Activated T-cell treated with anti-CD3 and anti-CD28 coated beads, Interleukin-2, amount 50 U/mL, for 4 hours (primary cell): ENCODE measurements at places on chromosomes 4 and X.

DNA sequence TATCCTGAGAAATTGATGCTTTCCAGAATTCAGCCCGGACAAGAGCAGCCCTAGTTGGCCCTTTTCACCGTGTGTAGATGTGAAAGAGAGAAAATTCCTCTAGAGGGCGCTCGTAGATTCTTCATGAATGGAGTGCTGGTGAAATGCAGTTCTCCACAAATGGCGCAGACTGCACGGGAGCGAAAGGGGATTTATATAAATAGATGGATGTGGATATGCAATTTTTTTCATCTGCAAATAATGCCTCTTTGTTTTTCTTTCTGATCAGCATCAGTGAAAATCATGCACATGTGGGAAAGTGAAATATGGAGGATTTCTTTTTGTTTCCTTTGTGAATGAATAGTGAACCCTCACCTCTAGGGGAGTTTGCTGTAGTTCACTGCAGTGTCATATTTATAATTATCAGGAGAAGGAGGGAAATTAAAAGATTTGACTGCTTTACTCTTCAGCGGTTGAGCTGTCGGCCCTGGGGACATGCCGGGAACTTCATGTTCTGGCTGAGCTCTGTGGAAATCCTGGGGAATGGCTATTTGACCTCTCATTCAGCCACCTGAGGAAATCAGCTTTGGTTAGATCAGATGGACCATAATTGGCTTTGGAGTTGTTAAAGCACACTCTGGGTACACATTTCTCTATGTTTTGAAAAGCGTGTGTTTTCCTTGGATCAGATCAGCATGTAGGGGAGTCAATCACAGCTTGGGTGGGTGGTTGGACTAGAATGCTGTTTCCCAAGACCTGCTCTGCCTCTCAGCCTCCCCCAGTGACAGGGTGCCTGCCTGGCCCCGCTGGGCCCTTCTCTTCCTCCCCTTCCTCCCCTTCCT, 115.0 kb upstream of the SHISA3 start:
- DNase-seq: no peak

GRCh38 chr4:28225689-28226353, 1365.2 kb downstream of the STIM2 start:
- no peak for DNase-seq

- no peak for DNase-seq
Measured at GRCh38 chr4:113675731-113676697, 85.5 kb downstream of the CAMK2D start.

DNA sequence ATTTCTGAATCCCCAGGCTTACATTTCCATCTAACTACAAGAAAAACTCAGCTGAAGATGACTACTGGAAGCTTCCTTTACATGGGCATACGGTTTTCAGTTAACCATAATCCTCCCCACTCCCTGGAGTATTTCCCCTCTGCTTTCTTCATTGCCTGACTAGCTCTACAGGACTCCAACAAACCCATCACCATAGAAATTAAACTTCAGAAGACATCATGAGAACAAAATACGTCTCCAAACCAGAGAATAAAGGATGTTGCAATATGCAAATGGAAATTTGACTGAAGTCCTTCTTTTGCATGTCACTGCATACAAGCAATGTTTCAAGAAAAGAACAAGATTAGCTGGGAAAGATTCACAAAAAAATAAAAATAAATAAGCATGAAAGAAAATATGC, 170.2 kb upstream of the PCDH18 start:
- DNase-seq: no peak

DNA sequence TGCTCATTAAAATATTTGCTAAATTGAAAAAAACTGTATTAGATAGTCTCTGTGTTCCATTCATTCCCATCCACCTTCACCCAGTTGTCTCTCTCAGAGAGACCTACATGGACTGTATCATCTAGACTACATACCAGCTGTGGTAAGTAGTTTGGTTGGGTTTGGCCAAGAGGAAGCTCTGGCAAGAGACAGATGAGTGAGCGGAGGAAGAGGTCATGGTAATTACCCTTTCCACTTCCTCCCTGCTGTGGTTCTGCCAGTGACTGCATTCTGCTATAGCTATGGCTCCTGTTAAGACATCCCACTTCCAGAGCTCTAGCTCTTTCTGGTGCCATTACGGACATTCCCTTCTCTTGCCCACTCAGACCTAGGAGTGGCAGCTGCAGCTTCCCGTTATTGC, 239.0 kb upstream of the MID1 start:
- DNase-seq: no peak

- no peak for DNase-seq
Measured at GRCh38 chrX:37701588-37701987, 16.0 kb downstream of the XK start.

DNA sequence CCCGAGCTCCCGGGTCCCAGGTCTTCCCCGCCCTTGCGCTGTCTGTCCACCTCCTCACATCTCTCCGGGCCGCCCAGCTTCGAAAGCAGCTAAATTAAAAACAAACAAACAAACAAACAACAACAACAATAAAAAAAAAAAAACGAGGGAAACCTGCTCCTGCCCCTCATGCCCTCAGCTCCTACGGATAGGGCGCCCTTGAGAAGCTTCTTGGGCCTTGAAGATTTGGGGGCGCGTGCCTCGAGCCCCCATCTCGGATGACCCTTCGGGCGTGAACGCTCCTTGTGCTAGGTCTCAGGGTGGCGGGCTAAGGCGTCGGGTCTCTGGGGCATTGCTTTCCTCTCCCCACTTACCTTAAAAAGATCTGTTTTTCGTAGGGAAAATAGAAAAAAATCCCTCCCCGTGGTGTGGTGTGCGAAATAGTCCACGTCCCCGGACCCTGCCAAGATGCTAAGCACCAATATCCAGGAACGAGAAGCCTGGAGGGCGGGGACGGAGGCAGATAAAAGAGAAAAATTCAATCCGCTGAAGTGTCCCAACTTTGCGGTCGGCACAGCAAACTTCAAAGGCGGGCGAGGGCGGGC, 603 bp downstream of the NDNF start:
- no peak for DNase-seq

GRCh38 chr4:164252286-164252685, 501.6 kb upstream of the SMIM31 start:
- no peak for DNase-seq

DNA sequence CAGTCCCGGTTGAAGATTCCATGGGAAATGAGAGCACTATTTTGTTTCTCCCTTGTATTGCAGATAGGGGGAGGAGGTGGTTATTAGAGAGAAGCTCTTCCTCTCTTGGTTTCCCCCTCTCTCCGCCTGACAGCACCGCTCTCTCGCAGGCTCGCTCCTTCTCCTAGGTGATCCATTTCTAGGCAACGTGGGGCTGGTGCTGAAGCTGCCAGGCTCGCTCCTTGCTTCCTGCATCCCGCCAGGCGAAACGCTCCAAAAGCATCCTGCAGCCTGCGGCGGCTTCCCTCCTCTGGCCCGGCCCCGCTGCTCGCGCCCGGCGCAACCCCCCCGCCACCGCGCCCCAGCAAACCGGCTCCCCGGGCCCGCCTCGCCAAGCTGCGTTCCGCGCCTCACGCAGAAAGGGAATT, at the start of gene GRID2:
TSS of gene GRID2 (plus strand) at position 346 of the 407 bp plus-strand sequence.
- no peak for DNase-seq

DNA sequence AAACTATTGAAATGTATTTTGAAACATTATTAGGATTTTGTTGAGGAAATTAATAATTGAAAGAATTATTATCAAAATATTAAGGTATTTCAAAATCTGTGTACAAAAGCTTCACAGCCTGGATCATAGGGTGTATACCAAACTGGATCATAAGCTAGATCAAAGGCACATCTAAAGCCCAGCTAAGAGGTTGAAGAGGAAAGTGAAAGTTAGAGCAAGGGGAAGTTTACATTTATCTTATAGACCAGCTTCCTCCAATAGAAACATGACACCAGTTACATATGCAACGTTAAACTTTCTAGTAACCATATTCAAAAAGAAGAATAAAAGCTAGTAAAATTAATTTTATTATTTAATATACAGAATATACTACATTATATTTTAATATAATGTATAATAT, 227.2 kb upstream of the BMP3 start:
- no peak for DNase-seq

GRCh38 chrX:132015875-132016274, 7.2 kb upstream of the STK26 start:
- DNase-seq: no peak

GRCh38 chrX:24285082-24285481, 28.8 kb downstream of the SUPT20HL2 start:
- no peak for DNase-seq

GRCh38 chrX:69539437-69539836, 35.3 kb downstream of the NALF2 start:
- no peak for DNase-seq

GRCh38 chrX:45352611-45353010, 151.9 kb upstream of the DIPK2B start:
- no peak for DNase-seq

DNA sequence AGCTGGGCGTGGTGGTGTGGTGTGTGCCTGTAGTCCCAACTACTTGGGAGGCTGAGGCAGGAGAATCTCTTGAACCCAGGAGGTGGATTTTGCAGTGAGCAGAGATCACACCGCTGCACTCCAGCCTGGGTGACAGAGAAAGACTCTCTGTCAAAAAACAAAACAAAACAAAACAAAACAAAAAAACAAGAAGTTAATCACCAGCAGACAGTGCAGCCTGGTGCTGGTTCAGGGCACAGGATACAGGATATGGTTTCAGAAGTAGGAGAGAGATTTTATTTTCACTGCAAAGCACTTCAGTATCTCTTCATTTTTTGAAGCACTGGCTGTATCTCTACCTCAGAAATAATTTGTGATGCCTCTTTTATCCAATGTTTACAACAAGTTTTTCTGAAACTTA, 1222.9 kb upstream of the PRKX start:
- no peak for DNase-seq

- peak; percentile 33 for DNase-seq
Measured at GRCh38 chr4:184310171-184310567, 92.5 kb upstream of the ENPP6 start.

GRCh38 chr4:25729564-25729963, 73.9 kb downstream of the SLC34A2 start:
- DNase-seq: no peak

DNA sequence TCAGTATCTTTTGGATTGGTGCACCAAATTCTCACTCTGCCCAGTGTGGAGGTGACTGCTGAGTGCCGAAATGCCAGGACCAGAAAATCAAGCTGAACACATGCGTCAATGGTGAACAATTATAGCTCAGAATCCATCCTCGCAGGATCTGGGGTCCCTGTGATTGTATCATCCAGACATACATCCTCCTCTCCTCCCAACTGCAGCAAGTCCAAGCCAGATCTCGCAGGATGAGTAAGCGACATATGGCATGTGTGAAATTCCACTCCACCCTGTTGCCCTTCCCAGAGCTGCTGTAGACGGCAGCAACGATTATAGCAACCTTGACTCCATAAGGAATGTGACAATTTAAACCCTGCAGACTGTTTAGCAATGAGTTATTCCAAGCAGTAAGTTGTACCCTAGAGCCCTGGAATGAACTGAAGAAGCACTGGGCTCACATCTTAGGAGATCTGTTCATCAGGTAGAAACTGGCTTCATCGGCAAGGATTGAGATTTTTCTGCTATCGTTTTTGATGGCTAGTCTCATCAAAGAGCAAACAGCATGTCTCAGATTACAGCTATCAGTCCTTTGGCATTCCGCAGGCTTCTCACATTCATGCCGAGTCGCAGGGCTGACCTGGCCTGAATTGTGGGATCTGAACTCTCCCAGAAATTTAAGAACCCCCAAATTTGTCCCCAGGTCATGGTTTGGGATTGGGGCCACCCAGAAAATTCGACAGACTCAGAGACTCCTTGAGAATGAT, 35.5 kb upstream of the SORBS2 start:
- no peak for DNase-seq

GRCh38 chrX:77436271-77436670, 10.9 kb upstream of the FGF16 start:
- no peak for DNase-seq

DNA sequence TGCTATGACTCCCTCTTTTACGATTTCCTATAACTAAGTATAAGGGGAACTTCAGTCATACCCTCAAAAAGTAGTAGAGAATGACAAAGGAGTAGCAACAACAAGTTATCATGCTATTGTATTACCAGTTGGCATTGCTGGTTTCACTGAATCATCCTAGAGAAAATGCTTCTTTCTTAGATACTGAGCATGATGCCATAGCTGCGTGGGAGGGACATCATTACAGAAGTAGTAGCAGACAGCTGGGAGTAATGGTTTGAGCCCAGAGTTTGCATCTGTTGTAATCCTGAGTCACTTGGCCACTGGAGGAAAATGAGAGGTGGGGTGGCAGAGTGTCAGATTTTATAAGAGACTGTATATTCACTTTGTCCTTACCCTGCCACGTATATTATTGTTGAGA, 38.6 kb downstream of the MTMR1 start:
- no peak for DNase-seq

- no peak for DNase-seq
Measured at GRCh38 chrX:29561417-29561816, 653.9 kb upstream of the MAGEB2 start.

DNA sequence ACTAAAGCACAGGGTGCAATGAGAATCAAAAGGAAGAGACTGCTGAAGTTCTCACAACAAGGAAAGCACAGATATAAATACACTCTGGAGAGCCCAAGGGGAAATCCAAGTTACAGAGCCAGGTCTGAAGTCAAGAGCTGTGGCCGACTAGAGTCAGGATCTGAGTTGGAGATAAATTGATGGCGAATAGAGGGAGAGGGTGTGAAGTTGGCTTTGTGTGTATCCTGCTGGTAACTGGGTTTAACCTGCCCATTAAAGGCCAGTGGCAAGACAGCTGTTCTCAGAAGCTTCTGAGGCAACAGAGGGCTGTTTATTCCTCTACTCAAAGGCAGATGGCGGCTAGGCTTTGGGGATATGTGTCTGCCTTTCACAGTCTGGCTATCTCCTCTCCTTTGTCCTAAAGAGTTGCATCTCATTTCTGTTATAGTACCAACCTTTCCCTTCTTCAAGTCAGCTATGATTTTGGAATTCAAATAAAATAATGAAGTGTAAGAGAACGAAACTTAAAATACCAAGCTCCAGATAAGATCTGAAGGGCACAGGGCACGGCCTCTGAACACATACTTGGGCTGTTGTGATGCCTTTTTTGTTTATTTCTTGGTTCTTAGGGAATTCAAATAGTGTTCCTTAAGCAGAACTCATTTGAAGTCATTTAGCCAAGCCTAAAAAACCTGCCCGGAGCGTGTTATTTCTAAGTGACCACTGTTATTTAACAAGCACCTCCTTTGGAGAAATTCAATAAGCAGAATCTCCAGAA, 142.1 kb downstream of the APBB2 start:
- no peak for DNase-seq

- no peak for DNase-seq
Measured at GRCh38 chr4:135050086-135050717, 848.6 kb upstream of the PABPC4L start.

- DNase-seq: no peak
Measured at GRCh38 chr4:26424153-26424552, 66.1 kb downstream of the CCKAR start.

- no peak for DNase-seq
Measured at GRCh38 chrX:150217609-150218008, 145.5 kb upstream of the MAMLD1 start.

GRCh38 chr4:140151699-140152012, 2.3 kb downstream of the MAML3 start:
- peak; percentile 57 for DNase-seq
